ENCODE measurements at places on chromosomes 2 and 18. TPM values are rescaled to one million over a fixed set of nuclear protein-coding genes. Genes with fewer than 3 reads are reported as not detected.

DNA sequence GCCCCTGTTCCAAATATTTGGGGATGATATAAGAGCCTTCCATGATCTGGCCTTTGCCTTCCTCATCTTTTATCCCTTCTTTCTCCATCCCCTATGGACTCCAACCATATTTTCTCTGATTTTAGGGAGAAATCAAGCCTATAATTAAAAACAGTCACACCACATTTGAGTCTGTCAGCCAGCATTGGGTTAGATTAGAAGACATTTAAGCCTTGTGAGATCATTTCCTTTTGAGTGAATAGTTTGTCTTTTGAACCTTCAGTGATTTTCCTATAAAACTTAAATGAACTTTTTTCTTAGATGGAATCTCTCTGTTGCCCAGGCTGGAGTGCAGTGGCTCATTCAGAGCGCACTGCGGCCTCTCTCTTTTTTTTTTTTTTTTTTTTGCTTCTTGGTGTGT is 7.6 kb upstream of the C18orf32 start:
- no peak for DNase-seq

- peak; percentile 42 for DNase-seq
Measured at GRCh38 chr2:222982010-222982908, 69.7 kb upstream of the KCNE4 start.

DNA sequence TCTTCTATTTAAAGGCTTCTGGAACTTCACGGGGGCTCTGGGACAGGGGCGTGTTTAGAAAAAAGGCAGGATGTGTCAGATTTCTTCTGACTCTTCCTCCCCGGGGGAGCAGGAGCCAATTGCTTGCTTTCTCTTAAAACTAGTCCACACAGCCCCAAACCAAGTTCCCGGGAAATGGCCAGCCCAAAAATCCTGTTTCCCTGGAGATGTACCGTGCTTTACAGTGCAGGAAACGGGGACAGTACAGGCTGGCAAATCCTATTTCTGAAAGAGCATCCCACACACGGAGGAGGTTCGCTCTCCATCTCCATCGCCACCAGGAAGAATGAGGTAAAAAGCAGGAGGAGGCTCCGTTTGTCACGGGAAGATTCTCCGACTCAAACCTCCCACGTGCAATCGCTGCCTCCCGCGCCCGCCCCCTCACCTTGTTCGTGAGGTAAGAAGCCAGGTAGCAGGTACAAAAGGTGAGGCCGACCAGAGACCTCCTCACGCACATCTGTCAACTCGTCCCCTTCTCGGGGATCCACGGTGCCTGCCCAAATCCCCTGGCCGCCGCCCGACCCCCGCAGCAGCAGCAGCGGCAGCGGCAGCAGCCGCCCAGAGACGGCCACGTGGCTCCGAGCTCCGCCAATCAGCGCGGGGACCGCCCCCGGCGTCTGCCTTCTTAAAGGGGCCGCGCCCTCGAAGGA is 15.6 kb upstream of the RIOK3 start:
- DNase-seq, result peak; percentile 90

DNA sequence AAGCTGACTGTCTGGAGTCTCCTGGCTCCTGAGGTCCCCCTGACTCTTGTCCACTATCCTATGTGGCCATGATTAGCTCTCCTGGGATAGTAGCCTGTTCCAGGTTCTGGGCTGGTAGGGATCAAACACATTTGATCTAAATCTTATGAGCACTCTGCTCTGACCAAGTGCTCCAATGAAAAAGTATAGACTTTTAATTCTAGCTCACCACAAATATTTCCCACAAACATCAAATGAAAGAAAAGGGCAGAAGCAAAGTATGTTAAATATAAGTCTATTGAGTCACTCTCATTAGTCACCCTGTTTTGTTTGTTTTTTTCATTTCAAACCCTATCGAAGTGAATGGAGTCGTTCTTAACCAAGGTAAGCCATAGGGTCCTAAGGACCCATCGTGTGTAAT is 39.7 kb upstream of the NEDD4L start:
- DNase-seq, result no peak

DNA sequence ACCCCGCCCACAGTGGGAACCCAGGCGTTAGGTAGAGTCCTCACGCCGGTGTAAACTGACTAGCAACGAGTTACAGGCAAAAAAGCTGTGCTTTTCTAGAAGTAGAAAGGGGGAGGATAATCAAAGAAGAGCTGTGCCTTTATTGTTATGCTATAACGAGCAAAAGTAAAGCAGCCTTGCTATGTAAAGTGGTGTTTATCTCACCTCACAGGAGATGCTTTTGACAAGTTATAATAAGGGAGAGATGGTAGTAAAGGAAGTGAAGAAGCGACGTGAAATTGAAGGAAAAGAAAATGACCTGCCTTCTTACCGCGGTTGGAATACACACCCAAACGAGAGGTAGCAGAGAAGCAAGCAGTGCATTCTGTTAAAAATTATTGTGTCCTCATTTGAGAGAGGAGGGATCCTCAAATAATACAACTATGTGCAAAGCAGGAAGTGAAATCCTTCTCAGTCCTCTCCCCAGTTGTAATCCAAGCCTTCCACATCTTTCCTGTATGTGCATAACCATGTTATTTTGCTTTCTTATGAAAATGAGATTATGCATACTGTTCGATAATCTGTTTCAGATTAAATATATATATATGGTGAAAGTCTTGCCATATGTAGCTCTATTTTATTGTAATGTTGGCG is 962 bp downstream of the TANK start:
- peak; percentile 6 for DNase-seq

DNA sequence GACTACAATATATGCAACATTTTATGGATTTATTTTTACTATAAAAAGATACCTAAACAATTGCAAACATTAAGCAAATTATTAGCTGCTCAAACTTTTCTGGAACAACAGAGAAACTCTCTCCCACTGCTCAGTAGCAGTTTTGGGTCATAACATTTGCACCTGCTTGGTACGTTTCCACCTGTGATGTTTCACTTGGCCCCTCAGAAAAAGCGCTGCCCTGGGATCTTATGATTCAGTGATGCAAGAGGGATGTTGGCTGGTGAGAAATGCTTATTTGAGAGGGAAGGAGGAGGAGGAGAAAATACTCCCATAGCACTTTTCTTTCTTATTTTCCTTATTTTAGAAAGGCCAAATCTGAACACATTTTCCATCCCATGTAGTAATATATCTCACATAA is 9.2 kb downstream of the IRS1 start:
- DNase-seq, result no peak

DNA sequence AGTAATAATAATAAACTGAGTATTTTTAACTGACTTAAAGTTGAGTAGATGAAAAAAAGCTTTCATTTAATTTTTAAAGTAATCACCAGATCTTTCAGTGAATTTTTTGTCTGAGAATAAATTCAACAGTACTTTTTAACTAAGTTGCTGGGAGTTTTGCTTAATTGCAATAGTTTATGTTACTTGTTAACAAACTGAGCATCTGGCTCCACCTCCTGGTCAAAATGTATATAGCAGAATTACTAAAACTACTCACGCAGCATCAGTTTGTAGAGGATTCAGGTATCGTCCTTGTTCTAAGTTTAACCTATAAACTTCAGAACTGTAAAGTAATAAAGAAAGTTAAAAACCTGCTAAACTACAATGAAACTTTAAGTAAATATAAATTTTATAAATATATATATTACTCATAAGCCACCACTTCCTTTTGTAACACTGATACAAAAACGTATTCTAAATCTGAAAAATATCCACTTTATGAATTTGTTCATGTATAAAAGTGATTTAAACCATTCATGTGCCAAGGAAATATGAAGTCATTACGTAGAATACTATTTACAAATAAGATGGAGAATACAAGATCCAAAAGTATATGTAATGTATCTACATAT is 21.3 kb downstream of the NOL10 start:
- DNase-seq, result peak; percentile 82

GRCh38 chr2:235493775-235494715 is at the start of gene AGAP1:
Gene AGAP1 (plus strand): TSS chr2:235494043.
- DNase-seq, result peak; percentile 92

GRCh38 chr2:74481961-74482800 is 617 bp downstream of the CCDC142 start:
- peak; percentile 75 for DNase-seq

GRCh38 chr2:128362176-128362888 is 43.7 kb upstream of the HS6ST1 start:
- DNase-seq, result no peak

- DNase-seq, result no peak
Measured at GRCh38 chr2:43937269-43937820, 58.4 kb downstream of the LRPPRC start.

GRCh38 chr2:9370746-9371145 is 52.6 kb downstream of the ITGB1BP1 start:
- no peak for DNase-seq

- peak; percentile 32 for DNase-seq
Measured at GRCh38 chr2:139495851-139496250, 715.7 kb upstream of the NXPH2 start.

DNA sequence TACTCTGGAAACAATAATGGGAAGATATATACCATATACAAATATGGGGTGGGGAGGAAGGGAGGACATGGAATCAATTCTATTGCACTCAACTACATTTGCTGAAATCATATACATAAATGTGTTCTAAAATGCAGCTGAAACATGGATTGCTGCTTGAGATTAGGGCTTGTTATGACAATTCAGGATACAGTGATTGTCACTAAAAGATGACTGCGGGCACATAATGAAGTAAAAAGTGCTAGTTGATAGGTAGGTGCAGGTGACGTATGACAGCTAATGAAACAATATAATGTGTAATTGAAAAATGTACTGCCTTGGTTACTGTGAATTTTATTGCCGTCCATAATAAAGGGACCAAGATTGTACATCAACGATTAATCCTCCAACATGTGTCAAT is 1062.1 kb upstream of the FANCL start:
- no peak for DNase-seq

DNA sequence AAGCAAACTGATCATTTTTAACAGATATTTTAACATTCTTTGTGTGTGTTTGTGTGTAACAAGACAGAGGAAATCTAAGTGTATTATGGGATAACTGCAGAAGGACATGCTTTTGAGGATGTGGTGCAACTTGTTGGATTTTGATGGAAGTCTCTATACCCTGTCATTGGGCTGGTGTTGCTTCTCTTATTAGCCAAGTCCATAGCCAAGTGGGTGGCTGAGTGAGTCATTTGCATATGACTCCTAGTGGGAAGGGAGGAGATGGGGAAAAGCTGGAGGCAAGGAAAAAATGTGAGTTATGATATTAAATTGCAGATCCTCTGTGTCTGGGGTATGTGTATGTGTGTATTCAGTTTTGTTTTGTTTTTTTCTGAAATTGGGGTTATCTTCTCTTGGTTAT is 879.9 kb downstream of the DCC start:
- peak; percentile 4 for DNase-seq

GRCh38 chr2:215436705-215437565 is 1.1 kb upstream of the FN1 start:
- peak; percentile 63 for DNase-seq

GRCh38 chr18:69944436-69944835 is 3.2 kb downstream of the CD226 start:
- DNase-seq, result peak; percentile 40

DNA sequence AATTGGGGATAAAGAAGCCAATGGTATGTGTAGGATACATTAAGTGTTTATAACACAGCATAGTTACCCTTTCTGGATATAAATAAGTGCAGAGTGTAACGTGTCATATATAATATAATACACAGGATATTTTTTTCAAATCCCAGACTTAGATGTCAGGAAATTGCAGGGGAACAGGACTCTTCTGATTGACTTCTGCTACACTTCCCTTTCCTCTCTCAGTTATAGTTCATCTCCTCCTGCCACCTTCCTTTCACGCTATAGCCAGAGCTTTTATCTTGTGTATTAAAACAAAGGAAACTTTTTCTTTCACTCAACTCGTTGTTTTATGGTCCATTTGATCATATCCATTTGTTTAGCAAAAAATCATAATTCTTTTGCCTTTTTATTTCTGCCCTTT is 158.0 kb upstream of the RASGRP3 start:
- no peak for DNase-seq

GRCh38 chr2:64632835-64633819 is 20.6 kb downstream of the SERTAD2 start:
- no peak for DNase-seq

NTSR2 gene
- not detected for total RNA-seq

LYPD1 gene
- total RNA-seq, result 4.2 TPM

CHRNG gene
- not detected for total RNA-seq

FBXO41 gene
- 16.5 TPM for total RNA-seq

ZNF142 gene
- 26.4 TPM for total RNA-seq

IL37 gene
- not detected for total RNA-seq

GPC1 gene
- 56.9 TPM for total RNA-seq

CNOT9 gene
- total RNA-seq, result 132 TPM
